GM12891 (cell line): ENCODE measurements at places on chromosomes 3 and 15.

DNA sequence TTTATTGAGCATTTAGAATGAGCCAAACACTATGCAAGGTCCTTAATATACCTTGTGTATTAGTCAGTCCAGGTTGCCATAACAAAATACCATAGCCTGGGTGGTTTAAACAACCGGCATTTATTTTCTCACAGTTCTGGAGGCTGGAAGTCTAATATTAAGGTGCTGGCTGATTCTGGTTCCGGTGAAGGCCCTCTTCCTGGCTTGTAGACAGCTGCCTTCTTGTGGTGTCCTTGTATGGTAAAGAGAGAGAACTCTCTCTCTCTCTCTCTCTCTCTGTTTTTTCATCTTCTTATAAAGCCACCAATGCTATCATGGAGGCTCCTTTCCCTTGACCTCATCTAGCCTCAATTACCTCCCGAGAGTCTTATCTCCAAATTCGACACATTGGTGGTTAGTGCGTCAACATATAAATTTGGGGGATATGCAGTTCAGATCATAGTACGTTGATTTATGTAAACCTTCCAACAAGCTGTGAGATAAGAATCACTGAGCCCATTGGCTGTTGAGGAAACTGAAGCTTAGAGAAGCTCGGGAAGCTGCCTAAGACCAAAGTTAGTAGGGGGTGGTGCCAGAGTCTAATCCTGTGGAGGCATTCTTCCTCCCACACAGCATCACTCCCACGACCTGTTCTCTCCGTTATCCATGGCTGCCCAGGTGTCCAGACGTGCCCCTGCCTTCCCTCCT lies 298.0 kb upstream of the PROK2 start:
- no peak for DNase-seq

- DNase-seq, result peak; percentile 39
These were observed 829 bp upstream of the SKIL start for GRCh38 chr3:170356596-170357175.

GRCh38 chr3:66585520-66586095 lies 84.8 kb upstream of the LRIG1 start:
- no peak for DNase-seq

GRCh38 chr3:122942937-122943827 lies 84.4 kb downstream of the SEMA5B start:
- peak; percentile 68 for DNase-seq

- DNase-seq, result no peak
These were observed 92.8 kb downstream of the FRMD4B start for GRCh38 chr3:69292959-69293574.

- DNase-seq, result peak; percentile 39
These were observed 504.2 kb upstream of the PROK2 start for GRCh38 chr3:72288955-72289691.

DNA sequence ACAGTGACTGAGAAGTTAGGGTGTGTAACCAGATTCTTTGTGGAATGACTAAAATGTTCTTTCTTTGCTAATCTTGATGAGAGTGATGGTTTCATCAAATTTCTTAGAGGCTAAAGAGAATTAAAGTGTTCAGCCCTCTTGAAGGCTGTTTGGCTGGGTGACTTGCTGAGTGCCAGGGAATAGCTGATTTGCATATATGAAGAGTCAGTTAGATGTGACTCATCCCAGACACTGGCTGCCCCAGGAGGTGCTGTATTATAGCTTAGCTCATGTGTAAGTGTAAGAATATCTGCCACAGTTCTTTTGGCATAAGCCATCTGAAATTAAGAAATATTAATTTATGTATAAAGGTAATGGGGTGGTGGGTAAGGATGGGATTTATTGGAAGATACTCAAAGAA lies 535.1 kb downstream of the NLGN1 start:
- no peak for DNase-seq

DNA sequence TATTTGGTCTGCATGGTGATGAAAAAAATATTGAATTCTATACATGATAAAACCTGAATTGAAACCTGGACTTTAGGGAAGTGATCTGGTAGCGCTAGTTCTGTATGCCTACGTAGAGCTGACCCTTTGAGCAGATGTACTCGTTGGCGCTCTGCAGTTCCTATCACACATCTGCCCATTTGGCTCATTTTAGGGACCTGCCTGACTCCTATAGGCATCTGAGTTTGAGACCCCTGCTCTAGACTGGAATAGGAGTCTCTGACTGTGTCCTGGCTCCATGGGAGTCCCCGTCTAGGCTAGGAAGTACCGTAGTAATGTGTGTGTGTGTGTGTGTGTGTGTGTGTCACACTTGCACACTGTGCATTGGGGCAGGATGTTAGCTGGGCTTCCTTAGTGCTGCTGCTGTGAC lies 21.2 kb downstream of the STARD5 start:
- no peak for DNase-seq

GRCh38 chr3:34808287-34808686 lies 831.0 kb upstream of the ARPP21 start:
- DNase-seq, result no peak

DNA sequence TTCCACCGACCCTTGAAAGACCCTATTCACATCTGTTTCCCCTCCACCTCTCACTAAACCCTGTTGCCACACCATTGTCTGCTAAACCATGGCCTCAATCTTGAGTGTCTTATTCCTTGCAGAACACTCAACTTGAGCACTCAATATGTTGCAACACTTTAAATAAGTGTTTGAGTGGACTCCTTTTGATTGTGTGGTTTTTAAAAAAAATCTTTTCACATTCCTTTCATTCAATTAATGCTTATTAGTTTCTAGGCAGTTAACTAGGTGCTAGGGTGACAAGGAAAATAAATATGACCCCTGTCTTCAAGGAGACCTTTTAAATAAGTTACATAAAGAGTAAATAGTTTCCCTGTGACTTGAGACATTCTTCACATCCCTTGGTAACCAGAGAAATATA lies 13.3 kb upstream of the HHLA2 start:
- DNase-seq, result no peak

GRCh38 chr15:70327856-70328678 lies 230.3 kb upstream of the TLE3 start:
- DNase-seq, result no peak

GRCh38 chr3:70519026-70519425 lies 206.6 kb upstream of the MDFIC2 start:
- DNase-seq, result no peak

GRCh38 chr3:58217209-58217811 lies 6.5 kb upstream of the DNASE1L3 start:
- DNase-seq, result no peak

DNA sequence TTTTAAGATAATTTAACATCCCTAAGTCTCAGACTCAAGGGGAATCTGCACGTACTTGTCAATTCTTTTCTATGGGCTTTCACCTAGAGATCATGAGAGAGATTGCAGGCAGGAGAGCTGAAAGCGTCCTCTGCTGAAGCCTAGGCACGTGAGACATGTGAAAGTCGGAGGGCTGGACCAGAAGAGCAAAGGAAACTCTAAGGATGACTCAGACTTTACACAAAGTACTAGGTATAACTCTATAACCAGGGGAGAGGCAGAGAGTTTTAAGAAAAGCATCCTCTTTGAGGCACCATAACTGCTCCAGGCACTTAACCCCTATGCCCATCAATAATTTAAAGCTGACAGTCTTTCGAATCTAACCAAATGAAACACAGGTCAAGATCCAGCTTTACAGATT lies 436.6 kb downstream of the VGLL3 start:
- DNase-seq, result no peak

DNA sequence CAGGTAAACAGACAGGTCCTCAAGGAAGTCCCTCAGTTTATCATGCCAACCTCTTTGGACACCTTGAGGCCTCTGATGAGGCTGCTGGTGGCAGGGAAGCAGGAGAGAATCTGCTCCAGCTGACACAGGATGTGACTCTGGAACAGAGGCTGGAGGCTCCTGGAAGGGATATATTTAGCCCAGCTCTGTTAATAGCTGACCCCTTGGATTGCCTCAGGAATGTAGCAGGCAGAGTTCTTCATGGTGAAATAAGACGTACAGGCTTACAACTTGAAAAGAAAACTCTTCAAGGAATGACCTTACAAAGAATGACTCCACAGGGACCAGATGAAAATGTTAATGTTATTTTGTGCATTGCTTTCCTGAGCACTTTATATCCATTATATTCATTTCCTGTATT lies 90.5 kb downstream of the AQP9 start:
- no peak for DNase-seq

DNA sequence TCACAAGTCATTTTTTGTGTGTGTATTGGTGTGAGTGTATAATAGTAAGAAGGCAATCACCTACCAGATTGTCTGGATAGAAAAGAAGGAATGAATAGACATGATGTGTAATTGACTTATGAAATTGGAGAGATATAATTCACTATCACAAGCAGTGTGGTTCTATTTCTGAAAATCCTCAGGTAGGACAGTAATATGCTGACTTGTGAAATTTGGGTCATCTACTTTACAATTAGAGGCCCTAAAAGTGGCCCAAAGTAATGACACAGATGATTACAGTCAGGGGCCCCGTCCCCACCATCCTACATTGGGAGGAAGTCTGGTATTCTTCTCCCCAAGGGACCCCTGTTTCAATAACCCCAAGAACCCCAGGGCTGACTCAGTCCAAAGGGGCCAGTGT lies 73.6 kb upstream of the SELENOK start:
- no peak for DNase-seq

DNA sequence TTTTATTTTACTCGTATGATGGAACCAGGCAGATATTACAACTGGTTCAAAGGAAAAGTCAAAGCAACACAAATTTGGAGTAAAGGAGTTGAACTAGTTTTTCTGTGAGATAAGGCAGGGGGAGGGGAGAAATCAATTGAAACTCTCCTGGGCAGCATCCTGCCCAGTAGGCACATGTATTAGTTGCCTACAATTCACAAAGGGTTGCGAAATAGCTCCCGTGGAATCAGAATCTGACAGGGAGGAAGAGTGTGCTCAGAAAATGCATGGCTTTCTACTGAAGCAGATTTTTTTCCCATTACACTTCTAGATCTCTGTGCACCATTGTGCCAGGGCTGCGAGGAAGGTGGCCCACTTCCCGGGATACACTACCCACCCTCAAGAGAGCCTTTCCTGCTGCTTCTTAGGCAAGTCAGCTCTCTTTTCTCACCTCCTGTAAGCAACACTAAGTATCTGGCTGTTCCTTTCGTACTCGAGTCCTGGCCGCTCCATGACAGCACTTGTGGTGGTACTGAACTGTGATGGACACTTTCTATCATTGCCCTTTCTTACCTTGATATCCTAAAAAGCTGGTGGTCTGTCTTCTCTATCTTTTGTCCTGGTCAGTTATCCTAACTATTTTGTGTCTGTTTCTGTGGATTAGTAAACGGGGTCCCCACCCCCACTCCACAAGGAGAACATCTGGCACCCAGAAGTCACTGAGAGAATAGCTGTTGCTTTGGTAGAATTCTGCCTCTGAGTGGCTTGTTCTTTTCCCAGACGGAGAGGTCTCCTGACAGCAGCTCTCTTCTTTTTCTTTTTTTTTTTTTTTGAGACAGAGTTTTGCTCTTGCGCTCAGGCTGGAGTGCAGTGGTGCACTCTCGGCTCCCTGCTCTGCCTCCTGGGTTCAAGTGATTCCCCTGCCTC lies 74.8 kb downstream of the RPL39L start:
- DNase-seq, result no peak

- no peak for DNase-seq
These were observed 87.3 kb downstream of the MESD start for GRCh38 chr15:80902298-80902801.

- no peak for DNase-seq
These were observed 9.8 kb downstream of the ARPP19 start for GRCh38 chr15:52559022-52559421.

DNA sequence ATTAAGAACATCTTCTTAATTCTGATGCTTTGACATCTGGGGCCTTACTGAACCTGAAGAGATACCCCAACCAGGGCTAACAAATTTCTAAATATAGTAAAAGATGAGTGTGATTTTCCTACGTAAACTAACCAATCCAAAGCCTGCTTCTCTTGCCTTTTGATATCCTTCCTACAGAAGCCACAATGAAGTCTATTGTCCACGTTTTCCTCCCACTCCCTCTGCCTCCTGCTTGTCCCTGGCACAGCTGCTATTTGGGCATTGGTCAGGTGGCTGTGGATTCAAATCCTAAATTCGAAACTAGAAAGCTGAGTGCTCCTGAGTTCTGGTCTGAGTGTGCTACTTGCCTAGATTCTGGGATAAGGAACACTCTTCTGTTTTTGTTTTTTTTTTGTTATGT lies 17.4 kb upstream of the MKRN3 start:
- DNase-seq, result no peak

- DNase-seq, result no peak
These were observed 2.5 kb downstream of the CCDC80 start for GRCh38 chr3:112638327-112639020.

DNA sequence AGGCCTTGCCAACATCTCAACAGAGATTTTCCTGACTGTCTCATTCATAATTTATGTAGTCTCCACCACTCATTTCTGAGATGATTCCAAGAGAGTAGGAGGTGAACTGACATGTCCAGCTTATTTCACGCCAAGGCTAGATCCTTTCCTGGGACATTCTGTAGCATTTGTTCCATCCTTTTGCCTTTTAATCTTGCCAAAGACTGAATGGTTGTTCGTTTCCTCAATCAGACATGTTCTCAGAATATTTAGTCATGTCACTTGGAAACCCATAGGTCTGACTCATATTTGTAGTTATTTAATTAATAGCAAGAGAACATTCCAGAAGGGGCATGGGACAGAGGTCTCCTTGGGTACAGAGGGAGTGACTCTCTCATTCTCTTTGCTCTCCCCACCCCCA lies 80.9 kb downstream of the DHX36 start:
- no peak for DNase-seq

- no peak for DNase-seq
These were observed 67.7 kb downstream of the MGLL start for GRCh38 chr3:127754411-127755304.

DNA sequence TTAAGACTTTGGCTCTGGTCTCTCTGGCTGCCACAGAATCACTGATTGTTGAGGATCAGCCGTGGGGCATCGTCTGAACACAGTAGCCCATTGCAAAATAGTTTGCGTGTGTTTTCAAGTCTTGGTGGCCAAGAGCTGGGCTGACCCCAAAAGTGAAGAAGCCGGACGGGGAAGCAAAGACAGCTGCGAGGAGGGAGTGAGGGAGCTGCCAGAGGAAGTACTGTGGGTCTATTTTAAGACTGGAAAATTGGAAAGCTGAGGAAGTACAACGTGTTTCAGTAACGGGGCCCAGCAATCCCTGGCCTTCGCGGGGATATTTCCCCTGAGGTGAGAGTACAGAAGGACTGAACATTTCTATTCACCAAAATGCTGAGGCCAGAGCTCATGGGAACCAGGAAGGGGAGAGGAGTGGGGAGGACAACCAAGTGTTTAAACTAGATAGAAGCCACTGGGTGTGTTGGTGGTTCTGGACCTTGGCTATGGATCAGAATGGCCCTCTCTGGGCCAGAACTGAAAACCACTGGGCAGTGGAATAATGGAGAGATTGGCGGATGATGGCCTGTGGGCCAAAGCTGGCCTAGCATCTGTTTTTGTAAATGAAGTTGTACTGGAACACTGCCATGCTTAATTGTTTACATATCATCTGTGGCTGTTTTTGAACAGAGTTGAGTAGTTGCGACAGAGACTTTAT lies 34.1 kb upstream of the LIMD1 start:
- no peak for DNase-seq
